ENCODE measurements at places on chromosomes 6 and 20.

- no peak for DNase-seq
Measured at GRCh38 chr20:59374261-59374660, 73.8 kb downstream of the EDN3 start.

GRCh38 chr6:99288668-99289067 lies 60.8 kb downstream of the FAXC start:
- no peak for DNase-seq

GRCh38 chr20:6838181-6838826 lies 70.8 kb downstream of the BMP2 start:
- no peak for DNase-seq

- DNase-seq: no peak
Measured at GRCh38 chr6:8014947-8015346, 49.2 kb downstream of the BLOC1S5 start.

GRCh38 chr6:7640607-7641577 lies 50.9 kb downstream of the SNRNP48 start:
- DNase-seq: no peak

GRCh38 chr6:157879034-157879872 lies 56.2 kb downstream of the SNX9 start:
- no peak for DNase-seq

- DNase-seq: no peak
Measured at GRCh38 chr6:151376440-151376839, 14.9 kb downstream of the ZBTB2 start.

DNA sequence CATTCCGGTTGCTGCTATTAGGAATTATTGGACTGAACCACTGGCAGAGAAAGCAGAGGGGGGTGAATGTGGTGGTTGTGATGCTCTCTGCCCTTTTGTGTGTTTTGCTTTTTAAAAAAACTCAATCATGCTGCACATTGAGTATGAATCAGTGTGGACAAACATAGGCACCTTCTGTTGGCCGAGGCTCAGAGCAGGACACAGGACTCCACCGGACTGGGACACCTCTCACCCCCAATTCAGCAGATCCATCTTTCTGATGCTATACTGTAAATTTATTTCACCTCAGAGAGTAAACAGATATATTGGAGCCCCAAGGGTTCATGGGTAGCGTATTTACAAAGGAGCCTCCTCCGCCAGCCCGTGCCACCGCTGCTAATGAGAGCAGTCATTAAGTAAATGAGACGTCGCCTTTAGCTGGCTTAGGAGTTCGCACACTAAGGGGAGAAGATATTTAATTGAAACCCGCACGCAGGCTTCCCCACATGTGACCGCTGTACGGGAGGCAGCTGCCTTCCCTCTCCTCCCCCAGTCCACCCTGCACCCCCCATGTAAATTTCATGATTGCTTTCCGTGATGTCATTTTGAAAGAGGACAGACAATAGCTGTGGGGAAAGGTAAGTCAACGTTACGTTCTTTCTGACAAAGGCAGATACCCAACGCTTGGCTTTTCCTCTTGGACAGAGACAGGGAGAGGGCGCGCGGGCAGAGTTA lies at the start of gene MYT1:
MYT1 (plus strand) TSS at position 330 of the 714 bp plus-strand sequence. CDS start 34,410 bp downstream, outside the sequence.
- no peak for DNase-seq

DNA sequence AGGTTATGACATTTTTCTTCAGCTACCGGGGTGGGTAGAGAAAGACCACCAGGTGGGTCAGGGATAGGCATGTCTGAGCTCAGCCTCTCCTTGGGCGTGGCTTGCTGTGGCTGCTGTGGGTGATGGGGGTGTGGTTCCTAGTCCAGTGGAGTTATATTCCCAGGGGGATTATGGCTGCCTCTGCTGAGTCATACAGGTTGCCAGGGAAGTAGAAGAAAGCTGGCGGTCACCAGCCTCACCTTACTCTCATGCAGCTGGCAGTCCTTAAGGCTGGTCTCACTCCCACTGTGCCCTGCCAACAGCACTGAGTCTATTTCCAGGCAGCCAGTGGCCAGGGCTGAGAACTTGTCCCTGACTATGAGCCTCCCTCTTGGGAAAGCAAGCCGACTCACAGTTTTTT lies 130.0 kb downstream of the SCP2D1 start:
- no peak for DNase-seq

DNA sequence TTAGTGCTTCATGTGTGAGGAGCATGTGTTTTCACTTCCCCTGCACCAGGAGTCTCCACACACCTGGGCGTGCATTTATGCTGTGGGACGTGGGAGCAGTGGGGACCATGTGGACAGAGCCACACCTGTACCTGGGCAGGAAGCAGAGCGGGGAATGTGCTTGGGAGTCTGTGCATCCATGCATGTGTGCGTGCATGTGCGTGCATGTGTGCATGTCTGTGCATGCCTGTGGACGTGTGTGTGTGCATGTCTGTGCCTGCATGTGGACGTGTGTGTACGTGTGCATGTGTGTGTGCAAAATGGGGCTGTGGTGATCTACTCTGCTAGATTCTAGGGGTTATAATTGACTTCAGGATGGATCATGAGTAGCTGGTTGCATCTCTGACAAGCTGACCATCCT lies 224.0 kb upstream of the GMDS start:
- DNase-seq: no peak

DNA sequence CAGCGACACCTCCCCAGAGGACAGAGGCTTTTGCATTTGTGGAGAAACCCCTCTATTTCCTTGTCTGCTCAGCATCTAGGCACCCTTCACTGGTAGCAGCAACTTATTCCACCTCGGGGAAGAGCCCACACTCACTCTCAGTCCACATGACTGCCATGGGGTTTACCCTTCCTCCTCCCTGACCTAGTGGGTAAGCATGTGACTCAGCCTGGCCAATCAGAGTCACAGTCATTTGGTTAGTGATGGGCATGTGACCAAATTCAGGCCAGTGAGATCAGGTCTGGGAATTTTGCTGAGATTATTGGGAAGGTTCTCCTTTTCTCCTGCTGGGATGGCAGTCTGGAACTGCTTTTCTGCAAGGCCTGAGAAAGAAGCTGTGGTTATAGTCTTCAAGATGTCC lies 145.7 kb upstream of the PHACTR3 start:
- no peak for DNase-seq

DNA sequence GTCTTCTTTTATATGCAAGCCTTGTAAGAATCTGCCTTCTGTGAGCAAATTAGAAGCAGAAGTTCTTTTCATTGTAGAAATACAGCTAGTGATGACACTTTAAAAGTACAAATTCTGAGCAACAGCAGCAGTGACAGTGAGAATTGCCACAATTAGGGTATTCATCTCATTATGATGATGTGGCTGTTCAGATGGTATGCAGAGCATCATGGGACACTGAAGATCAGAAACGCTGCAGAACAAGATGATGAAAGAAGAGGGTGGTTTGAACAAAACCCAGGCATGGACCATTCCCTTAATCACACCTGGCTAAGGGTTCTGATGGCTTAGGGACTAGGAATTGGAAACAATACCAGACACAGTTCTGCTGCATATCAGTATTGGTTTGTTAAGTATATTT lies 312.7 kb upstream of the TBX18 start:
- no peak for DNase-seq

DNA sequence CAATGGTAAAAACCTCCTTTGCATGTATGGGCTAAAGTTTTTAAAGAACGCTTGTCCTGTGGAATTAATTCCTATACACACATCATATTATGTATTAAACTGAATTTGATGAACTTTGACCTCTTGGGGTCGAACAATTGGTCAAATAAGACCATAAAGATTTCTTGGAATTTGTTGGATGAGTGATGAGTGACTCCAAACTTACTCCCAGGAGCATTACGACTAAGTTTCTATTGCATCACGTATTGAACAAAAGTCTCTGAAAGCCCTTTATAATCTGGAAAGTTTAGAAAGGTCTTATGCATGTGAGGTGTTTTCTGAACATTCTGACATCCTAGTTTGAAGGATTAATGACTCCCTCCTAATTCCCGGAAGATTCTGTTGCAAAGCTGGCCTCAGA lies 126.9 kb upstream of the BMP5 start:
- DNase-seq: no peak

DNA sequence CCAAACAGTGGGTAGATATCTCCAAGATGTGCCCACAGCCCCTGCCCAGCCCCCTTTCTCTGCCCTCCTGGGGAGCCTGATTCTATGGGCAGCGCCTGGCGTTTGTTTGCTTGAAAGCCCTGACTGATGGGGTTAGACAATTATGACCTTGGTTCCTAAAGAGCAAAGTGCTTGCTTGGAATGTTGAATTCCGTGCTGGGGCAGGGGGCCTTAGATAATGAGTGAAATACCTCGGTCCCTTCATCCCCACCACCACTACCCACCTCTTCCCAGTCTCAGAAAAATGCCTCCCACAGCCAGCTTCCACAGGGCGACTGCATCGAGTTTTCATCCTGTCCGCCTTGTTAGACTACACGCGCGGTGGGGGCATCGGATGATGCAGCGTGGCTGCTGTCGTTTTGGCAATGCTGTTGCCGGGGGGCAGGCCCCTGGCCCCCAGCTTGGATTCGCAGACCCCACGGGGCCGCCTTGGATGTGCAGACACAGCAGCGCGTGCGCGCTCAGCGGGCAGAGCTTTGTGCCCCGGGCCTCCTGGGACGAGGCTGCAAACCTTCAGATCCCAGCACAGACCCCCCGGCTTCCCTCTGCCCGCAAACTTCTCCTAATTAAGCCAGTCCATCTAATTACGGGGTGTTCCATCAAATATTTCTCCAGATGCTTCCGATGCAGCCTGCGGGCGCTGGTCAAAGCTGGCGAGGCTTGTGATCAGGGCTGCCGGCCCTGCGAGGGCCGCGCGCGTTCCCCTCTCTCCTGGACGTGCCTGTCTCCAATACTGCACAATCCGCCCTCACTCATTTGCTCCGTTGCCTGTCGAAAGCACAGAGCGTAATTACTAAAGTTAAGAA lies 86.1 kb downstream of the LINC00237 start:
- no peak for DNase-seq

DNA sequence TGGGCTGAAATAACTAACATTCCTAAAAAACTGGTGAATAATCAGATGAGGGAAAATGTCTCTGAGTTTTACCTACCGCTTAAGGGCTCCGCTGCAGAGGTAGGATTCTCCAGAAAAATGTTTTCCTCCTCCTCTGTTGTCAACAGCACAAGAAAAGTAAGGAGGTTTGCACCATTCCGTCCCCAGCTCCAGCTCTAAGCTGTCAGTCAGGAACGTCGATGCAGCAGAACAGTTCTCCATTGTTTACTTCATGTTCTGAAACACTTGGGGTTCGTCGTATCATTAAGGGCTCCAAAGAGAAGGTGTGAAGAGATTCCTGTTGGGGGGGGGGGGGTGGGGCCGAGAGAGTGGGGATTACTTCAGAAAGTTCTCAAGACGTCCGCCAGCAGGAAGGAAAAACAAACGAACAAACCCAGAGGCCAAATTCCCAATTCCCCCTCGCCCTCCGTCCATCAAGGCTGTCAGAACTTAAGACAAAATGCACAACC lies 734 bp downstream of the MMS22L start:
- no peak for DNase-seq

GRCh38 chr6:88483424-88483823 lies 317.3 kb upstream of the CNR1 start:
- no peak for DNase-seq

DNA sequence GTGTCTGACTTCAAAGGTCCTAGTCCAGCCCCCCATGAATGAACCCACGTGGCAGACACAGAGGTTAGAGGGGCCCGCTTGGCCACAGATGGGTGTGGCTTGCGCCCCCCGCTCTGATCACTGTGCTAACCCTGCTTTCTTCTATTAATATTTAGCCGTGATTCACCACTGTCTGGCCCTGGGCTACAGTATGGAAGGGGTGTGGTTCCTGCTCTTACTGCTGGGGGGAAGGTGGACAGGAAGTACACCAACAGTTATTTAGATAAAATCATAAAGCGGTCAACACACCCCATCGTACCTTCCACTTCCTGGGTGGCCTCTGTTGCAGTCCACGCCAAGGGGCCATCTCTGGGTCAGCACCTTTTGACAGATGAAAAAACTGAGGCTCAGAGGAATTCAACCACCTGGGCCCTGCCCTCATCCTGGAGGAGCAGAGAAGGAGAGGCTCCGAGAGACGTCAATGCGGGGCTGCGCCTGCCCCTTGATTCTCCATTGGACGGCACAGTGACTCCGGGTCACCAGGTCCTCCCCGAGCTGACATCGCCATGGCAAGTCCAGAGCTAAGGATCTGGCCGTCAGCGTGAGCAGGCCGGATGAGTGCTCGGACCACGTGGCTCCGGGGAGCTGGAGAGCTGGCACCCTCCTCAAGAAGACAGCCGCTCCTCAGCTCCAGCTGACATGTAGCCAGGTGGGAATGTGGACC lies 206.3 kb downstream of the PREX1 start:
- DNase-seq: no peak

- DNase-seq: no peak
Measured at GRCh38 chr20:34363465-34364222, 571 bp downstream of the ITCH start.

- DNase-seq: no peak
Measured at GRCh38 chr6:131117878-131118277, 17.4 kb upstream of the AKAP7 start.

DNA sequence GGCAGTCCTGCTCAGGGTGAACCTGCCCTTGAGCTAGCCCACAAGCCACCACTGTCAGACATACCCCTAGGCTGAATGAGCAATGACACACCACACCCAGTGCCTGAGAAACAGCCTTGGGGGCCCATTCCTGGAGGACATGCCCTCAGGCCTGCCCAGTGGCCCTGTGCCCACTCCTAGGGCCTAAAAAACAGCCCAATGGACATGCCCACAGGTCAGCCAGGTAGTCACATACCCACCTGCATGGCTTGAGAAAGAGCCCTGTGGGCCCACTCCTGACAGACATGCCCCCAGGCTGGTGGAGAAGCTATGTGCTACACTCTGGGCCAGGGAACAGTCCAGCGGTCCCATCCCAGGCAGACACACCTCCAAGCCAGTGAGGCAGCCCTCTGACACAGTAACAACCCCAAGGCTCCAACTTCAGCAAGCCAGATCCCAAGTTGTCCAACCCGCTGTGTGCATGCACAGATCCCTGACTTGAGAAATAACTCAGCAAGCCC lies 491.1 kb downstream of the KIF16B start:
- no peak for DNase-seq

DNA sequence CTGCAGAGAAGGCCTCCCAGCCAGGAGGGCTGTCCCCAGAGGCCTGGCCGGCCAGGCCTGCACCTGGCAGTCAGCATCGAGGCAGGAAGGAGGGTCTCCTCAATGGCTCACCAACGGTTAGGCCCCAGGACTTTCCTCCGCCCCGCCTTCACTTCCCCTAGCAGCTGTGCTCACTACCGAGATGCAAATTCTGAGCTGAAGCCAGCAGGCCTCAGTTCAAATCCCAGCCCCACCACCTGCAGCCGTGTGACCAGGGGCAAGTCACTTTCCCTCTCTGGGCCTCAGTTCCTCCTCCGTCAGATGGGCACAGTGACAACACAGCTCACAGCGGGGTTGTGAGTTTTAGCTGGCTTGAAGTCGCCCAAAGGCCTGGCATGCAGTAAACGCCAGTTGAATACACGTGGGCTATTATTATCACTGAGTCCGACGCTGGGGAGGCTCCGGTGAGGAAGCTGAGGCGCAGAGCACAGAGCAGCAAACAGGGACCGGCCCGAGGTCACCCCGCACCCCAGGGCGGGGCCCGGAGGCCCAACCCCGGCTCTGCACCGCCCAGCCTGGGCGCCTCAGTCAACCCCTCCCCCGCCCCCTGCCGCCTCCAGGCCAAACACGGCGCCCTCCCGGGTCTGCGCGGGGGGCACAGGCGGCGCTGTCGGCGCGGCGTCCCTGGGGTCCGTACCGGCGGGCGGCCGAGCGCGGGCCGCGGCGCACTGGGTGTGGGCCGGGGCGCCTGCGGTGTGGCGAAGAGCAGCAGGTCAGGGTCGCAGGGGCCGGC lies 671 bp downstream of the E2F1 start:
- no peak for DNase-seq

- no peak for DNase-seq
Measured at GRCh38 chr6:134106702-134107101, 54.3 kb upstream of the SLC2A12 start.

All from activated CD8-positive, alpha-beta memory T cell treated with anti-CD3 and anti-CD28 coated beads for 1 hour (primary cell).